ENCODE measurements at places on chromosomes 12 and 14.

- DNase-seq = peak; percentile 77
Observed at GRCh38 chr14:103808403-103809001, 38.9 kb downstream of the PPP1R13B start.

GRCh38 chr12:99476956-99477355 is 170.6 kb upstream of the GARIN6 start:
- DNase-seq = no peak

DNA sequence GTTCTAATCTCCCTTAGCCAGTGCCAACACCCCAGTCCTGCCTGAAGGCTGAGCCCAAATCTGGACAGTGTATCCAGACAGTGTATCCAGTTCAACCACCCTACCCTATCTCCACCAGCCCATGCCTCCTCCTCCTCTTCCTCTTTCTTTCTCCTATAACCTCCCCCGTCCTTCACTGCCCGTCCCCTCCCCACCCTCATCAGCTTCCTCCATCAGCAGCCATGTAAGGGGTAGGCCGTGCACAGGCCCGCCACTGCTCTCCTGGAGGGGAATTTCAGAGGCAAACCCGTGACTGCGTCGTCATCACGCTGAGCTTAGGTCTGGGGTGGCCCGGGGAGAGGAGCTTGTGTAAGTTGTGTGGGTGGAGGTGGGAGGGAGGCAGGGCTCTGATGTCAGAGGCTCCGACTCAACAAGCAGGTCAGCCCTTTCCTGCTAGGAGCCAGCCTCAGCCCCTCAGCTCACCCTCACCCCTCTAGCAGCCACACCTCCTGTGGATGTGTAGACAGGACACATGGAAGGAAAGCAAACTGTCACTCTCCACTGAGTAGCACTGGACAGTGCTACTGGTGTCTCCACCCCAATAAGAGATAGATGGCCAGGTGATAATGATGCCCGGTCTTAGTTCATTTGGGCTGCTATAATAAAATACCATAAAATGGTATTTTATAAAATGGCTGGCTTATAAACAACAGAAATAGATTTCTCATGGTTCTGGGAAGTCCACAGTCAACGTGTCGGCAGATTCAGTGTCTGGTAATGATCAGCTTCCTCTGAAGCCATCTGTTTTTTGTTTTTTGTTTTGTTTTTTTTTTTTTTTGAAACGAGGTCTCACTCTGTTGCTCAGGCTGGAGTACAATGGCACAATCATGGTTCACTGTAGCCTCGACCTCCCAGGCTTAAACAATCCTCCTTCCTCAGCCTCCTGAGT is 50.5 kb downstream of the IRF2BPL start:
- DNase-seq = peak; percentile 59

GRCh38 chr12:108337235-108338223 is 1.6 kb downstream of the CMKLR1 start:
- no peak for DNase-seq

- DNase-seq = no peak
Observed at GRCh38 chr12:106132175-106133135, 6.3 kb downstream of the NUAK1 start.

DNA sequence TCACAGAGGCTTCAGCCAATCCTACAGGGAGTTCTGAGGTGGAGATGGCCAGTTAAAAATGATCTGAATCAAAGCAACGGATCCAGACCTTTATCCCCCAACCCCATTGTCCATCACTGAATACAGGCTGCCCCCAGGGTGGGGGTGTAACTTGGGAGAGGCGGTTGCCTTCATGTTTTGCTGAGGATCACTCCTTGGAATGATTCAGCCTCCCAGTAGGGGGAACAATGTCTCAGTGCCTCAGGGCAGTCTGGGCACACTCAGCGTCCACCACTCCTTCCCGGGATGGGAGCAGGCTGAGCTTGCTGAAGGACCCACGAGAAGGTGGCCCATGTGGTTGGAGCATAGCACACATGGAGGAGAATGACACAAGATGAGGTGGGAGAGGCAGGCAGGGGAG is 60.2 kb downstream of the RFX4 start:
- DNase-seq = no peak

GRCh38 chr12:58919231-58920101 is 838 bp downstream of the LRIG3 start:
- peak; percentile 63 for DNase-seq

- DNase-seq = no peak
Observed at GRCh38 chr12:59763835-59764234, 168.0 kb downstream of the SLC16A7 start.

DNA sequence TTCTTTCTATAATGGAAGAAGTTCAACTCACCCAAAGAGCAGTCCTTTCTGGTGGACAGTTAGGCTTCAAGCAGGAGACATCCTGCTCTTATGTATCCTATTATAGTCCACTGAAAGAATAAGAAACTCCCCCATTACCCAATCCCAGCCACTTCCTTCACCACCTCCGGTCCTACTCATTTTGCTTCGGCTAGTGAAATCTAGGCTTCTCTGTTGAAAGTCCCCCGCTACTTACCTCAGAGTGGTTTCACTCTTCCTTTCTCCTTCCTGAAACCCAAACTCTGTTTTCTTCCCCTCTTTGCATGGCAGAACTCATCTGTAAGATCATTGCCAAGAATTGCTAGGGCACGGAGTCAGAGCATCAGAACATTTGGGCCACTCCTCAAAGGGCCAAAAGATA is at the start of gene GPR84:
Gene GPR84, minus strand, starts transcription at position 74 of the 400 bp plus-strand sequence. CDS start 635 bp downstream, outside the sequence.
- no peak for DNase-seq

- no peak for DNase-seq
Observed at GRCh38 chr12:131723532-131723931, 12.6 kb downstream of the SFSWAP start.

GRCh38 chr12:67280572-67280971 is 11.4 kb downstream of the CAND1 start:
- no peak for DNase-seq

GRCh38 chr12:132559652-132560363 is 50.6 kb downstream of the LRCOL1 start:
- DNase-seq = no peak

- no peak for DNase-seq
Observed at GRCh38 chr14:44830371-44830770, 131.4 kb downstream of the KLHL28 start.
